ENCODE measurements at places on chromosomes 4 and X.

DNA sequence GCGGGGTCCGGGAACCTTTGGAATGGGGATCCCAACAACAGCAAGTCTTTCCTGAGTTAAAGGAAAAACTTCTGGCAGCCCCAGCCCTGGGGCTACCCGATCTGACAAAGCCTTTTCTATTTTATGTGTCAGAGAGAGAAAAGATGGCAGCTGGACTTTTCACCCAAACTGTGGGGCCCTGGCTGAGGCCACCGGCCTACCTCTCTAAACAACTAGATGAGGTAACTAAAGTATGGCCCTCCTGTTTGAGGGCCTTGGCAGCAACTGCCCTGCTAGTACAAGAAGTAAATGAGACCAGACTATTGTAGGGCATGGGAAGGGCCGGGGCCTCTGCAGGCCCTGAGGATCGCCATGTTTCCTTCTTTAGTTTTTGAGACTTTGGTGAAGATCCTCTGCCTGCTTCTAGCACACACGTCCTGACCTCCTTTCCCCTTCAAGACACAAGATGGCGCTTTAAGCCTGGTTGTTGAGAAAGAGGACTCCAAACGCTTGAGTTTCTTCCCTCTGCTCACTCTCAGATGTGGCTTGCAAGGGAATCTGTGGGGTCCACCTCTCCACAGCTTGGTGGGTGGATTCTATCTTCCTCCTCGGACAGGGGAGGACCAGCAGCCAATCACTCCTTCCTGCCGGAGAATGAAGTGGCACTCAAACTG, 18.5 kb upstream of the DRD5 start:
- no peak for DNase-seq

DNA sequence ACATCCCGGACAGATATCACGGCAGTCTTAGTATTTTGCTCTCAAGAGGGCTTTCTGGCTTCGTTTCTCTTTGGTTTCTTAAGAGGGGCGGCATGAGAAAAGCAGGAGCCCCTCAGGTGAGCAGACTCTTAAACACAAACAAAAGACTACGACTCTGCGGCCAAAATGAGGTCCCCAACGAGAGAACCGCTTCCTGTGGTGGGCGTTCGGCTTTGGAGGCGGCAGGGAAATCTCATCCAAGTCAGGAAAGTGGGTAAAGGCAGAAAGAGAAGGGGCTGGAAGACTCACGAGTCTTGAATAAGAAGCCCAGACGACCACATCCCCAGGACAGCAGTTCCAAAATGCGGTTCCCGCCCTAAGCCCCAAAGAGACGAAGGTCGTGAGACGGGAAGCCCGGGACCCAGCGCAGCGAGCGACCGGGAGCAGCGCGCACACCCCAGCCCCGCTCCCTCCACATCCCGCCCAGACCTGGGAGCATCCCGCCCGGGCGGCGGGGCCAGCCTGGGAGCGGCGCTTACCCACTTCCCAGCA, 409 bp downstream of the UGDH start:
- DNase-seq = no peak

- DNase-seq = no peak
Measured at GRCh38 chrX:53429755-53430154, 4.4 kb downstream of the HSD17B10 start.

GRCh38 chr4:122172266-122172665, 20.1 kb downstream of the BLTP1 start:
- DNase-seq = no peak

- peak; percentile 53 for DNase-seq
Measured at GRCh38 chrX:19682712-19683331, 167.5 kb upstream of the MAP3K15 start.

DNA sequence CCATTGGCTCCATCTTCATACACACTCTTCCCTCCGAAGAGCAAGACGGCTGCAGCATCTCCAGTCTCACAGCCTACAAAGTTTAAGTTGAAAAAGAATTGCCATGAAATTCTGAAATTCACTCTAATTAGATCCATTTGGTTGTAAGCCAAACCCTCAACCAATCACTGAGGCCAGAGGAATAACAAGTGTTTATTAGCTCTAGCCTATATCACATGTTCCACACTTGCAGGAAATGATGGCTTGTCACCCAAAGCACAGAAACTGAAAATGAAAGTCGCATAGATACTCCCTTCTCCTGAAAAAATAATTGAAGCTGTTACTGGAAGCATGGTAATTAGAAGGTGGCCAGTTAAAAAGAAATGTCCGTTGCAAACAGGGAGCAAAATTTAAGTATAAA, 1071.8 kb downstream of the CCSER1 start:
- DNase-seq = no peak

GRCh38 chrX:1593286-1594271, 2.2 kb downstream of the AKAP17A start:
- no peak for DNase-seq

Measured in activated CD4-positive, CD25-positive, alpha-beta regulatory T cell treated with anti-CD3 and anti-CD28 coated beads, Interleukin-2, amount 50 U/mL, for 16 hours (primary cell).